ENCODE measurements at places on chromosomes 12 and 14. TPM values are rescaled to one million over a fixed set of nuclear protein-coding genes. Genes with fewer than 3 reads are reported as not detected.

The RIPK3 gene
- 0.23 TPM for total RNA-seq

The SERPINA12 gene
- total RNA-seq, result not detected

The CCNT1 gene
- 23.8 TPM for total RNA-seq

The SOAT2 gene
- not detected for total RNA-seq

The CAPRIN2 gene
- 63.1 TPM for total RNA-seq

The CEBPE gene
- total RNA-seq, result not detected

The RERG gene
- total RNA-seq, result 0.08 TPM

The GLIPR1 gene
- 86.0 TPM for total RNA-seq

The LRP6 gene
- 30.4 TPM for total RNA-seq

The NGB gene
- total RNA-seq, result not detected

The CAPS2 gene
- total RNA-seq, result 5.9 TPM

The SLC48A1 gene
- 10.8 TPM for total RNA-seq

The BAZ1A gene
- total RNA-seq, result 30.8 TPM

The NUDT14 gene
- 15.2 TPM for total RNA-seq

The CMAS gene
- total RNA-seq, result 16.6 TPM

The ACSS3 gene
- total RNA-seq, result 3.2 TPM

The HCAR3 gene
- not detected for total RNA-seq

The C14orf180 gene
- not detected for total RNA-seq

The AICDA gene
- total RNA-seq, result 0.08 TPM

The ITGB7 gene
- 0.15 TPM for total RNA-seq

The ABCC9 gene
- 21.8 TPM for total RNA-seq

The COX8C gene
- not detected for total RNA-seq

The SLC6A13 gene
- total RNA-seq, result 0.38 TPM

The NEUROD4 gene
- total RNA-seq, result not detected

The PRPH gene
- 1.5 TPM for total RNA-seq

The GPR135 gene
- total RNA-seq, result 0.82 TPM

The CACNA1C gene
- total RNA-seq, result 7.4 TPM

The VIPAS39 gene
- 27.4 TPM for total RNA-seq

The NKX2-1 gene
- total RNA-seq, result not detected

The LRRIQ1 gene
- total RNA-seq, result not detected

The PTCSC3 gene
- not detected for total RNA-seq

The TAPBPL gene
- total RNA-seq, result 15.4 TPM

The LAG3 gene
- total RNA-seq, result not detected

The DENND5B gene
- total RNA-seq, result 8.4 TPM

The ZNF385A gene
- total RNA-seq, result 0.35 TPM

The SPPL3 gene
- 9.0 TPM for total RNA-seq

The ZDHHC22 gene
- not detected for total RNA-seq

The GARIN6 gene
- total RNA-seq, result not detected

The DAD1 gene
- total RNA-seq, result 382 TPM

The HOXC6 gene
- 0.35 TPM for total RNA-seq

The TEX52 gene
- not detected for total RNA-seq

The FGF23 gene
- not detected for total RNA-seq

The EFS gene
- 1.1 TPM for total RNA-seq

The IL31 gene
- not detected for total RNA-seq

The GPD1 gene
- total RNA-seq, result 0.47 TPM

The OS9 gene
- total RNA-seq, result 233 TPM

The TMEM30B gene
- 0.08 TPM for total RNA-seq

The KLRC3 gene
- not detected for total RNA-seq

The NPFF gene
- total RNA-seq, result not detected

The FRMD6 gene
- 146 TPM for total RNA-seq

The POTEM gene
- total RNA-seq, result not detected

The RNASE3 gene
- total RNA-seq, result not detected

The OSBPL8 gene
- total RNA-seq, result 53.7 TPM

The LRTM2 gene
- total RNA-seq, result not detected

The TAMALIN gene
- total RNA-seq, result 11.7 TPM

The NFATC4 gene
- 18.4 TPM for total RNA-seq

The MIPOL1 gene
- 7.6 TPM for total RNA-seq

The RBMS2 gene
- 4.6 TPM for total RNA-seq

The TEAD4 gene
- total RNA-seq, result 9.6 TPM
